SJSA1 (cell line): ENCODE measurements at places on chromosomes 1 and 21. TPM values are rescaled to one million over a fixed set of nuclear protein-coding genes. Genes with fewer than 3 reads are reported as not detected.

- DNase-seq: no peak
Measured at GRCh38 chr1:183837062-183837461, 32.1 kb downstream of the RGL1 start.

Gene DCST1
- not detected in 2 replicates for total RNA-seq

GRCh38 chr1:52416811-52417210 is 12.4 kb downstream of the PRPF38A start:
- no peak for DNase-seq

Gene CELA3B
- not detected in 2 replicates for total RNA-seq
